T-helper 1 cell (primary cell): ENCODE measurements at places on chromosomes 2 and 18.

DNA sequence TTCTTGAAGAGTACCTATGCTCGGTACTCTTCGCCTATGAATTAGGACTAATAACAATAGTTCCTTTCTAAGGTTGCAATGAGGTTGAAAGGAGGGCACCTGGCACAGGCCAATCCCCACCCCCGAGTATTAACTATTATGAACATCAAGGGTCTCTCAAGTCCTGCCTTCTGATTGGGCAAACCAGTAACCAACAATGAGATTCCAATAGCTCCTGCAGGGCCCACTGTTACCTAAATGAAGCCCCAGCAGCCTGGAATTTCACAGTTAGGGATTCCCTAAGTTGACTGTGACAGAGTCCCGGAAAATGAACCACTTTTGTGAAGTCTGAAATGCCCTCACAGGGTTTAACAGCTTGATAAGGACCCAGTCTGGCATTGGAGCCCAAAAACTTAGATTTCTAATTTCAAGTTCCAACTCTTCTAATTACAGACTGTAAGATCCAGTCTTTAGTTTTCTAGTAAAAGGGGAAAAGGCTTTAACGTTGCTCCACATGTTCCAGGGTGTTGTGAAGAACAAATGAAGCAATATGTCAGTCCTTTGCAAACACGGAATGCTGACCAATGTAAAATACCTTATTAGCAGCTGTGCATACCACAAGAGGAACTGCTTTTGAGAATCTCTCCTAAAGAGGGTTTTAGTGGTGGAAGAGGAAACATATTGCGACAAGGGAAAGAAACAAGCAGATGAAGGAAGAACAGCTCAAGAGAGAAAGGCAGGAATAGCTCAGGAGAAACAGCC lies 277.7 kb upstream of the MAP2 start:
- no peak for DNase-seq

DNA sequence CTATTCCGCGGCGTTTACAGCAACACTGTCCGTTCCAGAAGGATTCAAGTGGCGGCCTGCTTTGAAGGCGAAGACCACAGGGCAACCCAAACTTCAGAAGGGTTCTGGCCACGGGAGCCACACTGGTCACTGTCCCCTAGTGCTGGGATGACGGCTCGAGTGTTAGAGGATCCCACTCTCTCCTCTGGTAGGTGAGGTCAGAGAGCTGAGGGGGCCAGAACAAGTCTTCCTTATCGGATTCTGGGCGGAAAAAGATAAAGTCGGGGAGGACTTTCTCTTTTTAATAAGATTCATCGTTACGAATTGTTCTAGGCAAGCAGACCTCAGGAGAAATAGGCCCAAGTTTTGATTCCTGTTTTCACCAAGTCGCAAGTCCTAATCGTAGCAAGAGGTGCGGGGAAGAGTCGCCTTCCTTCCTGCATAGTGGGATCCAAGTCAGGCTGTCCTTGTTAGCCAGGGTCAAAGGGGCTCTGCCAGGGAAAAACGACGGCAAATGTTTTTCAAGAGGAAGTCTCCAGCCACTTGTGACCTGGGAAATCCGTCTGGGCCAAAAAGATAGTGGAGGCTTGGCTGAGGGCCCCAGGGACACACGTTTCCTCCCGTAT lies 864 bp upstream of the MYL12A start:
- DNase-seq = no peak

DNA sequence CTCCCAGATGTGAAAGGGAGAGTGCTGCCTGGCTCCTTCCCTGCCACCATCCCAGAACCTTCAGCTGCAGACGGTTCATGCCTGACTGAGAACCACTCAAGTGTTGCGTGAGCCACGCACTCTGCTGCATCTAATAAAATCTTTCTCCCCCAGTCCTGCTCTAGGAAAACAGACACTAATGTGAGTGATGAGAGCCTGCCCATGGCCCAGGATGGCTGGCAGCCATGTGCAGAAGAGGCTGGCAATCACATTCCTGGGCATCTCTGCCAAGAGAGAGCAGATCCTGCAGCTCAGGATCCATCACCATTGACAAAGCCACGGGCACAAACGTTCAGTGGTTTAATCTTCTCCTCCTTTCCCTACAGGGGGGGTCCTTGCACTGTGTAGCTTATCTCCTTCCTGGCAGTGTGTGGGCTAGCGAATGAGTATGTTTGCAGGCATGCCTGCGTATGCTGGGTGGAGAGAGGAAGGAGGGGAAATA lies 477.5 kb downstream of the SLC4A3 start:
- no peak for DNase-seq

GRCh38 chr2:584863-585823 lies 92.1 kb downstream of the TMEM18 start:
- no peak for DNase-seq

DNA sequence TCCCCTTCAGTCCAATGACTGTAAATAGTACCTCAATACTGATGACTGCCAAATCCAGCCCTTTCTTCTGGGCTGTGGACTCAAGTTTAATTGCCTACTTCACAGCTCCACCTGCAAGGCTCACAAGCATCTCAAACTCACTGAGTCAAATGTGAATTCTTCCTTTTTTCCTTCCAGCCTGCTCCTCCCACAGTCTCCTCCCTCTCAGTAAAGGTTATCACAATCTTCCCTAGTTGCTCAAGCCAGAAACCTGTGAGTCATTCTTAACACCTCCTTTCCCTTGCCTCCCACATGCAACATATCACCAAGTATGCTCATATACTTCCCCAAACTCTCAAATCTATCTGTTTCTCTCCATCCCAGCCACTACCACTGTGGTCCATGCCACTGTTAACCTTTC lies 3.7 kb upstream of the MFSD6 start:
- no peak for DNase-seq
